WTC11 (cell line): ENCODE measurements at places on chromosomes 7 and 10.

GRCh38 chr7:134298902-134299683 lies 17.6 kb downstream of the SLC35B4 start:
- DNase-seq, result no peak

GRCh38 chr7:40676221-40676620 lies 541.4 kb downstream of the SUGCT start:
- DNase-seq, result no peak

- DNase-seq, result peak; percentile 90
These were observed 110.3 kb upstream of the LANCL2 start for GRCh38 chr7:55254596-55255495.

DNA sequence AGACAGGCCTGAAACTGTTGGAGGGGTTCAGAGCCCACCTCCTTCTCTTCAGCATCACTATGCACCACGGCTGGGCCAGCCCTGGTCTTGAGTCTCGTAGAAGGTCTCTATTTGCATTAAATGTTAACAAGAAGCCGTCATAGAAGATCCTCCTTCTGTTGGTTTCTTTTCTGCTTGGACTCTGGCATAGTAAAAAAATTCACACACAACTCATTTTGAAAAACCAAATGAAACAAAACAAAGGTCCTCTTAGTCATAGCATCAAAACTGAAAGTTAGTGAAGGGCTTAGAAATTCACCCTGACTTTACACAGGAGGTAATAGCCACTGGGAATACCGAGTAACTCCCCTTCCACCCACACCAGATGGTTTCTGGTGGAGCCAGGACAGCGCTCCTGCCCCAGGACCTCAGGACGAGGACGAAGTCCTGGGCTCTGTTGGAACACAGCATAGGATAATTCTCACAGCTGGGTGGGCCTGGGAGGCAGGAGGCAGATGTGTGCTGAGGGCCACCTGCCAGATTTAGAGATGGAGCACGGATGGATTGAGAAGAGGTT lies 248.4 kb upstream of the KLF6 start:
- DNase-seq, result no peak

DNA sequence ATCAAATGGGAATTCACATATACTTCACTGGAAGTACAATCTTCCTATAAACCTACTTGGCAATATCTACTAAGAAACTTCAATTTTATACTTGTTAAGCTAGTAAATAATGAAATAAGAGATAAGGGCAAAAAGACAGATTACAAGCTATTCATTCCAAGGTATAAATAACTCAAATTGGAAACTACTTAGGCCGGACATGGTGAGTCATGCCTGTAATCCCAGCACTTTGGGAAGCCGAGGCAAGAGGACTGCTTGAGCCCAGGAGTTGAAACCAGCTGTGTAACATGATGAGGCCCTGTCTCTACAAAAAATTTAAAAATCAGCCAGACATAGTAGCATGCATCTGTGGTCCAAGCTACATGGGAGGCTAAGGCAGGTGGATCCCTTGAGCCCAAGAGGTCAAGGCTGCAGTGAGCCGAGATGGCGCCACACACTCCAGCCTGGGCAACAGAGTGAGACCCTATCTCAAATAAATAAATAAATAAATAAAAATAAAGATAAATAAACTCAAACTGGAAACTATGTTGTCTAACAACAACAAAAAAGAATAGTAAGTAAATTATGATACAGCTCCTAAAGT lies 37.6 kb downstream of the ARHGAP21 start:
- no peak for DNase-seq

DNA sequence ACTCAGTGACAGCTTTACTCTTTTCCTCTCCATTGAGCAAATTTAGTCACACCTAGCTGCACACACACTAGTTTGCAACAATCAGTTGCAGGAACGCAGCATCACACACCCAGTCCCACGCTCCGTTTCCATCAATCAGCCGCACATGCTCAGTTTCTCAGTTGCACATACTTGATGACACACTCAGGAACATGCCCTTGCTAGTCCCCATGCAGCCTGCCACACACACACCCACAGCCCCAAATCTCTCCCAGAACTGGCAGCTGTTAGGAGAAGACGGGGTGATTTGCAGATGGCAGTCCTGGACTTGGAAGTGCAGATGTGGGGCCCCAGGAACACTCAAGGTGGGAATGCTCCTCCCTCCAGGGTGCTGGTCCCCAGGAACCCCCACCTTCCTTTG lies 7.7 kb downstream of the LBX1 start:
- DNase-seq, result no peak

DNA sequence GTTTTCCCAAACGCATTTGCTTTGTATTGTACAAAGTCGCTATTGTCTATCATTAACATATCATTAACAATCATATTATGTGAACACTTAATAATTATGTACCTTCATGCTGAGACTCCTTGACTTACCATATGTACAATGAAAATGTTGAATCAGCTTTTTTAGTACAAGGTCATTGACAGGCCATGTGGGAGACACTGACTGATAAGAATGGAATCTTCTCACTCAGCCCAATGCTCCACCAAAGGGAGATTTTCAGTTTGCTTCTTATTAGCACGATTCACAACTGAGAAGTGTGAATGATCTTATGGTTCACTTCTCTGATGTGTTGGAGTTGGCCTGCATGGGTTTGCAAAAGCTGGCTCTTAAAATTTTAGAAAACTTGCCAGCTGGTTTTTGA lies 253.5 kb upstream of the TEX47 start:
- no peak for DNase-seq

GRCh38 chr10:109944613-109945012 lies 21.3 kb upstream of the XPNPEP1 start:
- no peak for DNase-seq

GRCh38 chr7:24732646-24733413 lies 24.4 kb downstream of the GSDME start:
- no peak for DNase-seq

DNA sequence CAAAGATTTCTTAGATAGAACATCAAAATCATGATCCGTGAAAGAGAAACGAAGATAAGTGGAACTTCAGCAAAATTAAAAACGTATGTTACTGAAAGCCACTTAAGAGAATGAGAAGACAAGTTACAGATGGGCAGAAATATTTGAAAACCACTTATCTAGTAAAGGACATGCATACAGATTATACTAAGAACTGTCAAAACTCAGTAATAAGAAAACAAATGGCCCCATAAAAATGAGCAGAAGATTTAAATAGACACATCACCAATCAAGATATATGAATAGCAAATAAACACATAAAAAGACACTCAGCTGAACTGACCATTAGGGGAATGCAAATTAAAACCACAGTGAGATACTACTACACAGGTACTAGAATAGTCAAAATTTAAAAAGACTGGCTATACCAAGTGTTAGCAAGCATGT lies 343.7 kb downstream of the PTEN start:
- no peak for DNase-seq

- no peak for DNase-seq
These were observed 271.0 kb downstream of the MAD1L1 start for GRCh38 chr7:1961701-1962276.

GRCh38 chr10:50347394-50347802 lies 96.1 kb upstream of the ASAH2 start:
- no peak for DNase-seq

DNA sequence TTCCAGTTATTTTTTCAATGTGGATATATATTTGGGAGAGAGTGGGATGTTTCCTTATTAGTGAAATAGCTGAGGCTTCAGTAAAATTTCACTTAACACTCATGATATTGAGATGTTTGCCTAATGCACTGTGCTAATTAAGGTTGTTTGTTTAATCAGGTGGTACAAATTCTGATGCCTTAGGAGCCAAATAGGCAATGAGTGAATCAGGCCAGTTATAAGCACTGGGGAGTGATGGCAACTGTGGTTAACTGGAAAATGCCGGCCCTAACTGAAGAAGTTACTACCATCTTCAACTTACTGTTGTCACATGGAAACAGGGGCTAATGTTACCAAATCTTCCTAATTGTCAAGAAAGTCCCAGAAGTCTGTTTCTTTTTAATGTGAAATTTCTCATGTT lies 32.0 kb downstream of the VCL start:
- DNase-seq, result no peak

- no peak for DNase-seq
These were observed 118.6 kb downstream of the RNF32 start for GRCh38 chr7:156759143-156759542.

GRCh38 chr10:33735464-33735923 lies 401.0 kb upstream of the NRP1 start:
- DNase-seq, result no peak

DNA sequence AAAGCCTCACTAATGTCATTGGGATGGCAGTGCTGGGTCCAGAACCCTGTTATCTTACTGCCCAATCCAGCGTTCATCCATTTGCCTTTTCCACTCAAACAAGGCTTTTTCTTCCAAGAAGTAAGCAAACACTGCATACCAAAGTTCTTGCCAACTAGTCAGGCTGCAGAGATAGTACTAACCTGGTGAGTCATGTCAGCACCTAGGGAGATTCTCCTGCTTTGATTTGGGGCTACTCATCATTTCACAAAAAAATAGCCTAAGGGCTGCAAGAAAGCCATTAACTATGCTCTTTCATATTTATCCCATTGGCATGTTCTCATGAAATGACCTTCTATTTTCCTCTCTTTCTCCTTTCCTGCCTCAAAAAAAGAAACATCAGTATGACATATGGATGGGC lies 142.6 kb downstream of the TWIST1 start:
- DNase-seq, result no peak

GRCh38 chr7:3280946-3281656 lies 20.0 kb upstream of the SDK1 start:
- no peak for DNase-seq

DNA sequence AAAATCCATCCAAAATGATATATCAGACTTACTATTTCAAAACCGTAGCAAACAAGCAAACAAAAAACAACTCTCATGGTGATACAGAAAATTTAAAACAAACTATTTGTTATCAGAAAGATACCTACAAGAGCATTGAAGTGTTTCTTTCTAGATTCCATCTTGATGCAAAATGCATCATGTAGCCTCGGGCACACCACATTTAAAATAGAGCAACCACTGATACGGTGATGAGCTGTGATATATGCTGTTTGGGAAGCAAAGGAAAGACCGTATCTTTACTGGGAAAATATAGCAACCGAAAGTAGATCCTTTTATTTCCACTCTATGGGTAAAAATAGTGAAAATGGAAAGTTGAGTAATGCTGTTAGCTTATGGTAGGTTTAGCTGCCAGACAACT lies 892.0 kb downstream of the GATA3 start:
- no peak for DNase-seq

GRCh38 chr7:50298811-50299562 lies 5.5 kb upstream of the IKZF1 start:
- no peak for DNase-seq

DNA sequence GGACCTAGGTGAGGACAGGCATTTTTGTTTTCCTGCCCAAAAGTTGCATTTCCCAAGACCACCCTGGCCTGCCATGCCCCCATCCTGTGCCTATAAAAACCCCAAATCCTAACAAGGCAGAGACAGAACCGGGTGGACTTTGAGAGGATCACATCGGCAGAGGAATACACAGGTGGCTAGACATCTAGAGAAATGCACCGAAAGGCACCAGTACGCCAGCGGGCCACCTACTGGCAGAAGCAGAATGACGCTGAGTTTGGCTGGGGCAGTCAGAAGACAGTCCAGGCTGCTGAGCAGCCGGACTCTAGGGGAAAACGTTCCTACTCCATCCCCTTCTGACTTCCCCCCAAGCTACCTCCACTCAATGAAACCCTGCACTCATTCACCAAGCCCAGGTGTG lies 2.8 kb downstream of the AKR1C4 start:
- peak; percentile 46 for DNase-seq

GRCh38 chr10:115963848-115964247 lies 309.2 kb downstream of the GFRA1 start:
- DNase-seq, result no peak

GRCh38 chr10:75788394-75789205 lies 357.2 kb downstream of the LRMDA start:
- no peak for DNase-seq

GRCh38 chr10:98223874-98224273 lies 44.1 kb downstream of the LOXL4 start:
- no peak for DNase-seq

- no peak for DNase-seq
These were observed 599.6 kb downstream of the INHBA start for GRCh38 chr7:41103331-41103730.

DNA sequence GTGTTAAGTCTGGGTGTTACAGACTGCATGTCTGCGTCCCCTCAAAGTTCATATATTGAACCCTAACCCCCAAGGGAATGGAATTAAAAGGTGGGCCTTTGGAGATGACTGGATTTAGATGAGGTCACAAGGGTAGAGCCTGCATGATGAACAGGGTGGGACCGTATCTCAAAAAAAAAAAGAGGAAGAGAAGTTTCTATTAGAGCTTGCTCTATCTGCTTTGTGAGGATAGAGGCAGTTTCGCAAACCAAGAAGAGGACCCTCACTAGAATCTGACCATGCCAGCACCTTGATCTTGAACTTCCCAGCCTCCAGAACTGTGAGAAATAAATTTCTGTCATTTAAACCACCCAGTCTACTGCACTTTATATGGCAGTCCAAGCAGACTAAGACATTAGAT lies 1.4 kb downstream of the KIN start:
- no peak for DNase-seq

DNA sequence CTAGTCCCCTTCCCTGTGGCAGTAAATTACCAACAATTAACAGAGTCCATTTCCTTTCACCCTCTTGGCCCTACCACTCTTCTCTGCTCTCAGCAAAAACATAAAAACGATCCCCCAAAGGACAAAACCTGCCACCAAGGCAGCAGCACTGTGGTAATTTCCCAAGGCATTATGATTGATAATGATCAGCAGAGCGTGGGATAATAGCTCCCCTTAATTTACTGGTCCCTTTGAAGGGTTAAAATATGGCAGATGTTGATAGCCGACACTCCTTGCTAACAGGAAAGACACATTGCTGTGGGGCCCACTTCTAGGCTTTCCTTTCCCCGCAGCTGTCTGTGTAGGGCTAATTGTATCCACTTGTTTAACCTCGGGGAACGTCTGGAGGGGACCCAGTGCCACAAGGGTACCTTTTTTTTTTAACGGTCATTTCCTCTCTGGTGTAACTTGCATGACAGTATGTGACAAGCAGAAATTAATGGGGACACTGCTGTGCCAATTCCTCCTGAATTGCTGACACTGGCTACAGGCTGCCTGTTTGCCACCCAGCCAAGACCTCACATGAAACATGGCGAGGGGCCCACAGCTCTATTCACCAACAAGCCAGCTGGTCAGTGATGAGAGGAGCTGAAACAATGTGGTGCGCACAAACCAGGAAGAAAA lies 81.3 kb downstream of the CDK6 start:
- DNase-seq, result no peak

- DNase-seq, result no peak
These were observed 119.3 kb upstream of the ACBD5 start for GRCh38 chr10:27359792-27360355.

GRCh38 chr7:16051561-16052255 lies 365.2 kb upstream of the MEOX2 start:
- no peak for DNase-seq
